Ascending aorta (tissue), 2 donors: ENCODE measurements at places on chromosomes 12 and 14. TPM values are rescaled to one million over a fixed set of nuclear protein-coding genes. Genes with fewer than 3 reads are reported as not detected.
A peak's percentile ranks its signal among the peaks of the same experiment; 100 is the strongest.

DNA sequence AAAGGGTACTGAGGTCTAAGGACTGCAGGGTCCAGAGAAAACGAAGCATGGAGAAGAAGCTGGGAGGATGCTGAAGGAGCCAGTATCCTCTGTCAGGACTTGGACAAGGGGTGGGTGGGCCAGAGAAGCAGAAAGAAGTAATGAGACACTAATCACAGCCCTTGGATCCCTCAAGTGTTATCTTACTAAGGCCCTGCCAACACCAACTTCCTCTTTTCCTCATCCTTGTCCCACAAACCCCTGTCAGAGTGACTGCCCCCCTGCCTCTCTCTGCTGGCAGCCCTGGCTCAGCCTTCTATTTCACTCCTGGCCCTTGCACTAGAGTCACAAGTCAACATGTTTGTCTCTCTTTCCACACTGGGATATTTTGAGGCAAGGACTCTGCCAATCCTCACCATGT is 3.8 kb upstream of the ASIC1 start:
- no peak for DNase-seq

Gene CD9
- 181 TPM for total RNA-seq

DNA sequence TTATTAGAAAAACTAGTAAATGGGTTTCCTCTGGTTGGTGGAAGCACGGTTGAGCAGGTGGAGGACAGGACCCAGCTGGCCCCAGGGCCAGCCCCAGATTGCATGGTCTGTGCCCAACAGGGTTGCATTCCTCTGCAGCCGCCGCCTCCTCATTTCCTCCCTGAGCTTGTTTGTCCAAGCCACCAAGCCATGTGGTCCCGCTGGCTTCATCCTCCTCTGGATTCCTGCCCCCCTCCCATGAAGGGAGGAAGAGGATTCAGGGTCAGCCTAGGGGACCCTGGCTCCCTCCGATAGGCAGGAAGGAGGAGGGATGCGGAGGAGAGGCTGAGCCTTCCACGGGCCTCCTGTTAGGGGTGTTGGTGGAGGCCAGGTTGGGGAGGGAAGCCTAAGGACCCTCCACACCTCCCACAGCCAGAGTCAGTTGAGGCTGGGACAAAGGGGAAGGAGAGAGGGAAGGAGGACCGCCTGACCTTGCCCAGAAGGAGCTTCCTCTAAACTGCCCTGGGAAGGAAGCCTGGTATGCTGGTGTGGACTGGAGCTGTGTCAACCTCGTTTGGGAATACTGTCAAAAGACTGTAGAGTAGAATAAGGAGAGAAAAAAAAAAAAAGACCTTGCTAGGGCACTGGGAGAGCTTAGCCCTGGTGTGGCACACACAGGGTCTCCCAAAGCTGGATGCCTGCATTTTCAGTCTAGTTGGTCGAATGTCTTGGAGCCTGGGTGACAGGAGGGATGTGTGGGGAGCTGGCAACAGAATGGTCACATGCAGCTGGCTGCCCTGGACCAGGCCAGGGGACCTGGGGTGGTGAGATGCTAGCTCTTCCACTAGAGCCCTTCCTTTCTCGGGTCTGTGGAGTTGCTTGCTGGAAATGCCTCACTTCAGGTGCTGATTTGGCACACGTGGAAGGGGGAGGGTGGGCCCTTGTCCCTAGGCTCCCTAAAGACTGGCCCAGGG is 42.4 kb downstream of the PLEKHG3 start:
- DNase-seq: no peak

Gene TMX1
- total RNA-seq: 5.1 TPM

- DNase-seq: peak; percentile 64
Observed at GRCh38 chr12:2347137-2347843, 294.5 kb downstream of the CACNA1C start.

- DNase-seq: peak; percentile 96
Observed at GRCh38 chr12:50924439-50925341, 27.7 kb upstream of the HIGD1C start.

- DNase-seq: no peak
Observed at GRCh38 chr12:69417231-69417630, 53.0 kb upstream of the FRS2 start.

GRCh38 chr12:113874999-113875561 is 91.0 kb downstream of the RBM19 start:
- DNase-seq: no peak

Gene EIF2S3B
- not detected for total RNA-seq

DNA sequence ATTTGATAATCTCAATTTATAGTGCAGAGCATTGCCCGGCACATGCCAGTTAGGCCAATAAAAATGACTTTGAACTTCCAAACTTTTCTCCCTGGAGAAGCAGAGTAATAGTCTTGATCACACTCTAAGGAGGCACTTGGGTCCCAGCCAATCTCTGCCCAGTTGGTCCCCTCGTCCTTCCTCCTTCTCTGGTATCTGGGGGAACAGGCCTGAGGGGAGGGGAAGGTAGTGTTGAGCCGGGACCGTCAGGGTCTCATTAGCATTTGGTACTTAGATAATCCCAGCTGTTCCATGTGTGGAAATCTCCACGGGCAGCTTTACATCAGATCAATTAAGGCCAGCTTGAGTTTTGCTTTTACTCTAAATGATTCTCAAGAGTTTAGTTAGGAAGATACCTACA is 70.1 kb downstream of the ZNF641 start:
- DNase-seq: no peak
